ENCODE measurements at places on chromosomes 2 and 18.

GRCh38 chr2:43018179-43019024 lies 208.0 kb downstream of the ZFP36L2 start:
- DNase-seq = no peak

DNA sequence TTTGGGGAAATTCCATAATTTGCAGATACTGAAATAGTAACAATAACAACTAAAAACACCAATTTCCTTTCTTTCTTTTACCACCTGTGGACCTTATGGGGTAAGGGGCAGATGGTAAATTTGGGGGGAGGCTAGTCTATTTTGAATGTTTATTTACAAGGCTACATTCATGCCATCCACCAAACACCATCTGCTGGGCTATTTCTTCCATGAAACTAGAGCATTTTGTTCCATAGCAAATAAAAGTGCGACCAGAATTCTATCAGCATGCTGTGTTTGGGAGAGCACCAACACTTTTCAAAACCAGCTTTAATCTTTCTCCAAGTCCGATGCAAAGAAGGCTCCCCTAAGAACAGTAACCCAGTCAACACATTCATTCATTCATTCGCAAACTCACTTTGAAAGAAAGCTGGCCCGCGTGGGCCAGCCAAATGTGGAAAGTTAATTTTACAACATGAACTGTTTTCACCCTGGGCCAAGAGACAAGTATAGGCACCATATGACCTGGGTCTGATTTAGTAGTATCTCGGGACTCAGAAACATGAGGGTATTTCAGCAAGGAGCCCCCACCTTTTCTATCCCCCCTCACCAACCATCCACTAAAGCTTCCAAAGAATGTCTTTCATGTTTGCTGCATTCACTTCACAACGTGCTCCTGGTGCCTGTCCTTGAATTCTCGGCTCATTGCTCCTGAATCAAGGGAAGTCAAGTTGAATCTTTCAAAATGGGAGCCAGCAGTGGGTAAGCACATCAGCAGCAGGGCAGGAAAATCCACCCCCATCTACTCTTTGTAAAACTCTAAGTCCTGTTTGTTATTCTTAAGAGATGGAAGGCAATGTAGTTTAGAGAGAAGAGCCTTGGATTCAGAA lies 210.6 kb downstream of the C1D start:
- no peak for DNase-seq

- no peak for DNase-seq
Observed at GRCh38 chr18:4987452-4988405, 209.3 kb downstream of the AKAIN1 start.

DNA sequence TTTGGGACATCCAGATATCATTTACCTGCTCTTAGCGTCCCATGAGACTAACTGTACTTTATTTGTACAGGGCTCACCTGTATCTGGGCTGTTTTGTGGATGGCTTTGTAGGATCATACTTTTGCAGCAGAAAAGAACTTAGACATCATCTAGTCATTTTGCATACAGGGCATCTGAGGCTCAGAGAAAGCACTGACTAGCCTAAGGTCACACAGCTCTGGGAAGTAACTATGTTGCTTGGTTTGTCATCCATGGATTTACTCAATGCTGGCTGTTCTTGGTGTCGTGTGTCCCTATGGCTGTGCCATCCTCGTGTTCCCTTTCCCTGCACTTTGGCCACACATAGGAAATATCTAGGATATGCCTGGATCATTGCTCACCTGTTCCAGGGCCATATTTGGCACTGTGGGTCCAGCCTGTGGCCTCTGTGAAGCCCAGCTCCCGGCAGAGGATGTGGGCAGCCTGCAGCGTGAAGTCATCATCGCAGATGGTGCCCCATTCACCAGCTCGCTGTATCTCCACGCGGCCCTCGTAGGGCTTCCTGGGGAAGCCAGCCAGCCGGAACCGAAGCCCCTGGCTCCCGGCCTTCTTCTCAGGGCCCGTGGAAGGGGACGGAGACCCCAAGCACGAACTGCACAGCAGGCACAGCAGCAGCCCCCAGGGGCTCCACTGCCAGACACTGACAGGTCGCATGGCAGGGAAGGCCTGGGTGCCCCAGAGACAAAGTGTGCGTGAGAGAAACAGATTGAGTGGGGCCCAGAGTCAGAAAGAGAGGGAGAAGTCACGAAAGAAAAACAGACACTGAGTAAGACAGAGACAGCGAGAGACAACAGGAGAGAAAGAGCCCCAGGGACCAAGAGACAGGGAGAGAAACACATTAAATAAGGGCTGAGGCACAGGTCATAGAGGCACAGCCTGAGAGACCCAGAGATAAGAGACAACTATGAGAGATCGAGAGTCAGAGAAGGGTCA lies 1.5 kb downstream of the LOXL3 start:
- DNase-seq = no peak

GRCh38 chr2:42055573-42056514 lies 8.0 kb downstream of the PKDCC start:
- DNase-seq = no peak
